ENCODE measurements at places on chromosomes 12 and 14.
A peak's percentile ranks its signal among the peaks of the same experiment; 100 is the strongest.

DNA sequence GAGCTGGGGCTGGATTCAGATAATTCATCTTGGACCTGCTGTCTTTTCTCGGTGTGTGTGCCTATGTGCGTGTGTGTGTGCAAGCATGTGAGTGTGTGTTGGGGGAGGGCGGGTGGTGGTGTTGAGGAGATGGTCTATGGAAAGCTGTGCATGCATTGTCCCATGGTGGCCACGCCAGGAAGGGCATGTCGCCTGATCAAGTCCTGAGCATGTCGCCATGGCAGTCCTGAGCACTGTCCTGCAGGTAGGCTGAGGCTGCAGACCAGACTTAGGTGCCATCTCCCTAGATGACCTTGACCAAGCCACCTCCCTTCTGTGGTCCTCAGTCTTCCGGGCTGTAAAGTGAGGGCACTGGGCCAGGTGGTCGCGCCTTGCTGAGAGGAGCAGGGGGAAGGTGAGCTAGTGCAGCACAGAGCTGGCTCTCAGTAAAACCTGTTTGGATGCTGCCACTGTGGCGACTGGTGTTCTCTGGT, 81.4 kb downstream of the PAPOLA start:
- DNase-seq: no peak

GRCh38 chr12:79063258-79063657, 198.7 kb downstream of the SYT1 start:
- peak; percentile 29 for DNase-seq

- peak; percentile 17 for DNase-seq
Observed at GRCh38 chr12:93626160-93626559, 51.0 kb upstream of the CRADD start.

- DNase-seq: no peak
Observed at GRCh38 chr14:36591482-36591881, 9.1 kb upstream of the NKX2-8 start.

- no peak for DNase-seq
Observed at GRCh38 chr12:118237052-118237665, 101.2 kb downstream of the PEBP1 start.

DNA sequence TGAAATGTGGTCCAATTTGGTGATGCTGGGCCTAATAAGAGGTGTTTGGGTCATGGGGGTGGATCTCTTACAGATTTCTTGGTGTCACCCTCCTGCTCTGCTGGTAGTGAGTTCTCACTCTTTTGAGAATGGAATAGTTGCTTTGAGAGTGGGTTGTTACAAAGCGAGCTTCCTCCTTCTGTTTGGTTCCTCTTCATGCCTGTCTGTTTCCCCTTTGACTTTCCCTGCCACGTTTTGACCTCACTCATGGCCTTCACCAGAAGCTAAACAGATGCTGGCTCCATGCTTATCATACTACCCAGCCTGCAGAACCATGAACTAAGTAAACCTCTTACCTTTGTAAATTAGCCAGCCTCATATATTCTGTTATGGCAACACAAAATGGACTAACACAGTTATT, 57.7 kb upstream of the LDHB start:
- DNase-seq: no peak

DNA sequence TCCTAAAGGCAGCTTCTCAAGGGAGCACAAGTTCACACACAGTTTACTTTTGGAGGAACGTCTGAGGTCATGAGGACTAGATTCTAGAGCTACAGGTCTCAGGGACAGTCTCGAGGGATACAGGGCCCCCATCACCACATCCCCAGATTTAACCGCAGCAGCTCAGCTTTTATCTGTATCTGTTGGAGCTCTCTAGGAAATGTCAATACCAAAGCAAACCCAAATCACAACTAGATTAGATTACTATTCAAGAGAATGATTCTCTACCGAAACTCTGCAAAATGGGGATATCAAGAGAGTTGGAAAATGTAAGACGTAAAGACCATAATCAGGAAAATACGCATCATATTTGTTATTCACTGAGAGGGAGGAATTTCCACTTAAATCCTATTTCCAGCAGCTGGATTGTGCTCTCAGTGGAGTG, 4.0 kb upstream of the MYRFL start:
- DNase-seq: no peak

DNA sequence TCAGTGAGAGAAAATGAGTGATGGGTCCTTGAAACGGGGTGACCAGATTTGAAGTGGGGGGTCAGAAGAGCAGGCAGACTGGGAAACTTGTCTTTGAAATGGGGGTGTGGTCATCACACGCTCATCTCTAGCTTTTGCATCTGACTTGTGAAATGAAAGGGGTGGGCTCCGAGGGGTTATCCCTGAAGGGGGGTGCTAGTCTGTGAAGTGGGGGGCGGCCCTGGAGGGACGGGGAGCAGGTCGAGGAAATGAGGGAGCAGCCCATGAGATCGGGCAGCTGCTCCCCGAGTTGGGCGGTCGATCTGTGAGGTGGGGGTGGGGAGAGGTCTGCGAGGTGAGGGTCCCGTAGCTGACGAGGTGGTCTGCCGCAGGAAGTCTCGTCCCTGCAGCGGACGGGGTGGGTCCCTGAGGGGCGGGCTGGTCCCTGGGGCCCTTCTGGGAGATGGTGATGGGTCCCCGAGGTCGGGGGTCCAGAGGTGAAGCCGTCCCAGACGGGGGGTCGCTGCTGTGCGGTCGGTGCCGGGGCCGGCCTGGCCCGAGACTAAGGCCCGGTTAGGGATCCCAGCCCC, 542 bp downstream of the PXN start:
- DNase-seq: no peak

GRCh38 chr12:46717868-46718267, 107.9 kb downstream of the SLC38A4 start:
- peak; percentile 30 for DNase-seq

DNA sequence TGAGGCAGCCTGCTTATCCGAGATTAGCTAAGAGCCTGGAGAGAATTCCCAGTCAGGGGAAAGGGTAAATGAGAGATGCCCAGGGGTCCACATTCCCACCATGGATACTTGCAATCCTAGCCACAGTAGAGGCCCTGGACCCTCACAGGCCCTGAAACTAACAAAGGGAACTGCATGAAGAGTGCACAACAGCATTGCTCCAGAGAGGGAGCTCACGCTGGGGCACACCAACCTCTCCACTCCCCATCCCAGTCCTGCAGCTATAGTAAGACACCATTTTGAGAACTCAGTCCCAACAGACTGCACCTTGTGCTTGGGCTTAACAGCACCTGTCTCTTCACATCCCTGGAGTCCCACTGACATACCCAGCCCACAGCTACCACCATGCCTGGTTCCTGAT, 30.5 kb downstream of the CEP83 start:
- DNase-seq: no peak

GRCh38 chr12:15584366-15585041, 204.7 kb downstream of the EPS8 start:
- DNase-seq: peak; percentile 88

DNA sequence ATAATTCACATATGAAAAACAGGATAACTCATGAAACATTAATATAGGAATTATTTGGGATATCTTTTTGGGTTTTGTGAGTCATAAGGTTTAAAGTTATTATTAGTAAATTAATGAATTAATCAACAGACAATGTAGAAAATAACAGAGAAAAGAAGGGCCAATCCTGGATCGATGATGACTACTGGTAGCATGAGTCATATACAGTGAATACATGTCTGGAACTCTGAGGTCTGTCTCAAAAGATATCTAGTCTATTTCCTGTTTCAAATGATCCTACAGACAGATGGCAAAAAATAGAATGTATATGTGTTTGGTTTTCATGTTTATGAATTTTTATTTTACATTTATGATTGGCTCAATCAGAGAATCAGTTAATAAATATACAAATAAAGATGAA, 86.4 kb upstream of the RTL1 start:
- DNase-seq: no peak

DNA sequence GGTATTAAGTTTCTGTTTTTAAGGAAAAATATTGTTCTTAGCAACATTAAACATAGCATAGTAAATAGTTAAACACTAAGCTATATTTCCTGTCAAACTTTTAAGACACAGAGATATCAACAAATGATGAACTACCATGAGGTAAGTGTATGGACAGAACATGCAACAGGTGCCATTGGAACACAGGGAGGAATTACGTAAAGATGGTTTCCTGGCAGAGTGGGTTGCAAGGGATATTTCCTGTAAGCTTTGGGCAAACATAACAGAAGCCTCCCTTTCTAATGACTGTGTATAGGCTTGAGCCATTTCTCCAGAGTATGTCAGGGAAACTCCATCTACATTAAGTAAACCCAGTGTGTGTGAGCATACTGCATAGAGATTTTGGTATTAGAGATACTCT, 31.7 kb upstream of the HELB start:
- DNase-seq: no peak

GRCh38 chr14:23181946-23182345, 1.5 kb downstream of the SLC7A8 start:
- DNase-seq: no peak

DNA sequence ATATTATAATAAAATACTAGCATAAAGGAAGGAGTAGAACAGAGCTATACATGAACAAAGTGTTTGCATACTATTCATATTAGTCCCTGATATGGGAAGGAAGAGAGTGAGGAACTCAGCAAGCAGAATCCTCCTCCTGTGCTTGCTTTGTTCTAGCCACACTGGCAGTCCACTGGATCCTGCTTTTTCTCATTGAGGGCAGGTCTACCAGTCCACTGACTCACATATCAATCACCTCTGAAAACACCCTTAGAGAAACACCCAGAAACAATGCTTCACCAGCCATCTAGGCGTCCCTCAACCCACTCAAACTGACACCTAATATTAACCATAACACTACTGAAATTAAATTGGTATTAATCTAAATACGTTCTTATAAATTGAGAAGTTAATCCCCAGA, 1861.7 kb upstream of the SEL1L start:
- DNase-seq: no peak

- peak; percentile 18 for DNase-seq
Observed at GRCh38 chr14:36690311-36691040, 28.8 kb downstream of the PAX9 start.

GRCh38 chr12:57221169-57221917, 4.7 kb downstream of the NXPH4 start:
- no peak for DNase-seq

DNA sequence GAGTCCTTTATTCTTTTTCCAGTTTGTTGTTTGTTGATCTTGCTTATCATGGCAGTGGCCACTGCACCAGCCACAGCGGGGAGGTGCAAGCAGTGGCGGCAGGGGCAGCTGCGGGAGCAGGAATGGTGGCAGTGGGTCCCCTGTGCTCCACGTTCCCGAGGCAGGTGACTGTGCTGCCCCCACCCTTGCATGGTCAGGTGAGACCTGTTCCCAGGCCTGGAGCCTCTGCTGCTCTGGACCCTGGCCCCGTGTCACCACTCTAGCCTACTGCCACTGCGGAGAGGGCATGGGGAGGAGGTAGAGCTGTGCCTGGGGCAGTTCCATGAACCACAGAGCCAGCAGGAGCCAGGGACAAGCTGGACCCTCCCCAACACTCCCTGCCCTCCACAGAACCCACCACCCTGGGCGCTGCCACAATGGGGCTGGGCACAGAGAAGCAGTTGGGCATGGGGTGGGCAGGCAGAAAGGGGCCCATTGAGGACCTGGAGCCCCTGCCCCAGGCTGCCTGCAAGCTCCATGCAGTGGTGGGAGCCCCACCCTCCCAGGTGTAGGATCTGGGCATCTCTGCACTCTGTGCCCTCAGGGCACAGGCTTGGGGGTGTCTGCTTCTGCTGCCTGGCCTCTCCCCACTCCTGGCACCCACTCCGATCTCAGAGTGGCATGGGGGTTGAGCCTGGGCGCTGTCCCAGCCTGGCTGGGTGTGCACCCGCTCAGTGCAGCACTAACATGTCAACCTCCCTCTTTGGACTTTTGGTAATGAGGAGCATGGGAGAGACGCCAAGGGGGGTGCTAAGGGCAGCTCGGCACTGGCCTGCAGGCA, 23.1 kb upstream of the WDR20 start:
- no peak for DNase-seq

DNA sequence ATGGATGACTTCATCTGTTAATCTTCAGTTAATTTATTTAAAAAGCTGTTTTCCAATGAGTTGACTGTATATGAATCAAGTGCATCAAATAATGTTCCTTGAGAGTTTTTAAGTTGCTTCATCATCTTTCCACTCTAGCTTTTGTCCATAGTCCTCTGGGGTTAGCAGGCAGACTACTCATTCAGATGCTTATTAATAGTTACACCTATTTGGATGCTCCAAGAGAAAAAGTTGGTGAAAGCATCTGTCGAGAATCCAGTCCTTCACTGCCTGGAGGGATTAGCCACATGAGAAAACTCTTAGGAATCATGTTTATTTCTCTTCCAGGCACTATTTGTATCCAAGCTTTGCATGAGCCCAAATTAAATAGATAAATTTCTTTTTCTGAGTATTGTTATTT, 70.2 kb downstream of the DACT1 start:
- no peak for DNase-seq

GRCh38 chr14:61184112-61184511, 97.0 kb downstream of the TMEM30B start:
- DNase-seq: peak; percentile 96

DNA sequence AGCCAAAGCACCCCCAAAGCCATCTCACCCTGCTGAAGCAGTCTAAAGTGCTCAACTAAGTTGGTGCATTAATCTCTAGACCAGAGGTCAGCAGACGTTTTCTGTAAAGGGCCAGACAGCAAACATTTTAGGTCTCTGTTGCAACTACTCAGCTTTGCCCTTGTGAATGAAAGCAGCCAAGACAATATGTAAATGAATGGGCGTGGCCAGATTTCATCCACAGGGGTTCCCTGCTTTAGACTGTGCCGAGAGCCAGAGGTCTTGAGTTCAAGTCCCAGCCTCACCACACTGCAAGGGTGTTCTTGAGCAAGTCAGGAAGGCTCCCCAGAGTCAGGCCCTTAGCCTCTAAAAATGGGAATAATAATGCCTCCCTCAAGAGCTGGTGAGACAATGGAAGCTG, 166.2 kb downstream of the CHST11 start:
- DNase-seq: no peak

- no peak for DNase-seq
Observed at GRCh38 chr14:58100735-58101368, 51.2 kb downstream of the ARMH4 start.

- no peak for DNase-seq
Observed at GRCh38 chr12:24840046-24840800, 108.7 kb downstream of the BCAT1 start.

- DNase-seq: no peak
Observed at GRCh38 chr14:98966475-98967162, 305.4 kb downstream of the BCL11B start.

GRCh38 chr14:20679907-20680306, 4.5 kb upstream of the RNASE4 start:
- peak; percentile 53 for DNase-seq

All from cardiac fibroblast (primary cell).